Right ventricle myocardium superior (tissue), 1 donor: ENCODE measurements at places on chromosomes 11 and 22. TPM values are rescaled to one million over a fixed set of nuclear protein-coding genes. Genes with fewer than 3 reads are reported as not detected.

CARNS1 gene
- total RNA-seq = 15.0 TPM

OR51E2 gene
- total RNA-seq = 0.13 TPM

NNMT gene
- total RNA-seq = 29.8 TPM

XKR3 gene
- not detected for total RNA-seq

TSSK2 gene
- not detected for total RNA-seq

ZDHHC8 gene
- 39.2 TPM for total RNA-seq

IL18 gene
- 1.9 TPM for total RNA-seq

DNA sequence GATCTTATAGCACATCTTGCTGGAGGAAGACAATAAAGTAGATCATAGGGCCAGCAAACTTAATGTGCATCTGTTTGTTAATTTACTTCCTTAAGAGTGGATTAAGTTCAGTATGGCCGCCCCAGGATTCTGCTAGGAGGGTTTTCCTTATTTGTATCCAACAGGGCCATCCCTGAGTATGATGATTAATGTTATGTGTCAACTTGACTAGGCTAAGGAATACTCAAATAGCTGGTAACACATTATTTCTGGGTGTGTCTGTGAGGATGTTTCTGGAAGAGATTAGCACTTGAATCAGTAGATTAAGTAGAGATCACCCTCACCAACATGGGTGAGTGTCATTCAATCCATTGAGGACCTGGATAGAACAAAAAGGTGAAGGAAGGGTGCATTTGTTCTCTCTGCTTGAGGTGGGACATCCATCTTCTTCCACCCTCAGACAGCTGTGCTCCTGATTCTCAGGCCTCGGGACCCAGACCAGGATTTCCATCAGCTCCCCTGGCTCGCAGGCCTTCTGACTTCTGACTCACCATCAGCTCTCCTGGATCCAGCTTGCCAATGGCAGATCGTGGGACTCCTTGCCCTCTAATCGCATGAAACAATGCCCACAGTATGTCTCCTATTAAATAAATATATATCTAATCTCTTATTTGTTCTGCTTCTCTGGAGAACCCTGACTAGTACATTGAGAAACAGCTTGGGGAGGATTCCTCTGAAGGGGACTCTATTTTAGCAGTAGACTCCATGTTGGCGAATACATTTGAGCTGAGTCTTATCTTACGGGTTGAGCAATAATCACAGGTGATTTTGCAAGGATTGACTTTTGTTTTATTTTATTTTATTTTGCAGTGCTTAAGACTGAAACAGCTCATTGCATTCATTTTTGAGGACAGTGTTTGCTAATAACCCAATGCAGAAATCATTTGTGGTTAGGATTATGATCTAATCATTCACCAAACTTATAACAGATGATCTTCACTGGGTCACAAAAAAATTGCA lies 9.0 kb upstream of the ZBTB44 start:
- no peak for DNase-seq

GRCh38 chr11:111429066-111429506 lies 50.0 kb upstream of the POU2AF1 start:
- DNase-seq = no peak

DNA sequence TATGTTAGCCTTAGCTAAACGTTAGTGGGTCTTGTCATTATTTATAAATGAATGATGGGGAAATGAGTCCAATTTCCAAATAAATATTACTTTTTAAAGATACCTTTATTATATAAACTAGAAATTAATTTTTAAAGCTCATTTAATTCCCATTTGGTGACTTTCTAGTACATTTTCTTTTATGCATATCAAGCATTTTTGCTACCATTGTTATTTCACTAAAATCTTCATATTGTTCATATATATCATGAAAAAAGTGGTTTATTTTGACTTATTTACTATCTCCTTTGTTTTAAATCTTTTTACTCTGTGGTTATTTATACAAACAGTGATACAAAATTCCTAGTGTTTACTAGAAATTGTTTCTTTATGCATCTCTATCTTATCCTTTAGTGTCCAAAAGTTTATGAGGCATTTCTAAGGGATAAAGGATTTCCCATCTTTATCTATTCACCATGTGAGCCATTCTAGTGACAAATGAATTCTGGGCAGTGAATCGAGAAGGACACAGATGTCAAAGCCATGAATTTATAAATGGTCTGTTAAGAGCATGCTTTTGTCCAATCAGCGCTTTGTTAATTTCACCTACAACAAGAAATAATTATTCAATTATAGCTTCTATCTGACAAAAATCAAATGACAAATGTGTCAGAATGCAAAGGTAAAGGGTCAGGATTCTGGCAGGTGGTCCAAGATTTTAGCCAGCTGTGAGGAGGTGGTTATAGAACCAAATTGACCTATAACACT lies 70.6 kb downstream of the PRMT3 start:
- no peak for DNase-seq

GRCh38 chr22:39296981-39297489 lies 22.4 kb downstream of the RPL3 start:
- DNase-seq = no peak

DNA sequence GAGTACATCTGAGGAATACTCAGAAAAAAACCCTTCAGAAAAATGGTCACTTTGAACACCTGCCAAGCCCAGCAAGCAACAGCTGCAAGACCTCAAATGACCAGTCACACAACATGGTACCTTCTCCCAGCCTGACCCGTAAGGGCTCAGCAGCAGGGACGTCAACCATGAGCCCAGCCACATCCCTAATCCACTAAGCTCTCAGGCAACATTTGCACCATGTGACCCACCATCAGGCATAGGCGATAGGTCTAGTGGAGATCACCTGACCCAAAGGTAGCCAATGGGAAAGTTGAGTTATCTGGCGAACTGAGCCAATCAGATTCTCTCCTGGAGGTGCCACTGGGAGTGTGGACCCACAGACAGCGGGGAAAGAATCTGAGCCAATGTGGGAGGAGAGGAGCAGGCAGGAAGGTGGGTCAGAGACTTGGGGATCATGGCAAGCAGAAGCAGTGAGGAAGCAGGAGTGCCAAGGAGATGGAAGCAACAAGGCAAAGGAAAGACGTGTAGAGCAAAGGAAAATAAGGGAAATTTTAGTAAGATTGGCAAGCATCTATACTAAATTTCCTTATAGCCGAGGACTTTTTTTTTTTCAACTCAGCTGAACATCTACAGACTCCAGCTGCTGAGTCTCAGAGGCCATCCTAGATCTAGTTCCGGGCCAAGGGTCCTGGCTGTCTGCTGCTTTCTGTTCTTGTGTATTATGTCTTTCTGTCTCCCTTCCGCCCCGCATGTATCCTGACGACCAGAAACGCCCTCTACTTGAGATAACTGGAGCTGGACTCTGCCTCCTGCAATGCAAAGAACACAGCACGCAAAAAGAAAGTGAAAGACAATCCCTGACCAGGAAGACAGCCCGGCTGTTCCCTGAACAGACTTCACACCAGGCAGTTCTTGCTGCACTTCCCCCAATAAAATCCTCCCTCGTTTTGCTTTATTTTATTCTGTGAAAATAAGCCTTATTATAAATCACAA lies 11.0 kb upstream of the PLAAT2 start:
- DNase-seq = peak; percentile 56

DNA sequence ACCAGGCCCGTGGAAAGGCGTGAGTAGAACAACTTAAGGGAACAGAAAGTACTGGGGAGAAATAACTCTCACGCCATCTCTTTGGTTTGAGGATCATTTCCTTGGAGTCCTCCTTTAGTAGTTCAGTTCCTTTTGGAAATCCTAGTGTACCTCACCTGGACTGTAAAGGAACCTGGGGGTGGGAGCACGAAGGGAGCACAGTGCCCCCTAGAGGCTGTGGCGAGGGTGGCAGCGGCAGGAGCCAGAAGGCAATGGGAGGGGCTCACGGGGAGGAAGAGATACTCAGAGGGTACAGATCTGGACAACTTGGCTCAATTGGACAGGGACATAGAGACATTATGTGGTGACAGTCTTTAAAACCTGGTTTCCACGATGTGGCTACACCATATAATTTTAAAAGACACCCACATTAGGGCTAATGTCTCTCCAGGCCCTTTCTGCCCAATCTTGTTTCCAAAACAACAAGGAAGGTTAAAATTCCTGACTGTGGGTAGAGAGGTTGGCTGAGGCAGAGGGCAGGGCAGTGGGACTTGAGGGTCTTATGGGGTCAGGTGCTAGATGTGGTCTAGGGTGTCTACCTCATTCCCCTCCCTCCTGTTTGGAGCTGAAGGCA lies 87.0 kb downstream of the CSNK2A3 start:
- peak; percentile 59 for DNase-seq

DNA sequence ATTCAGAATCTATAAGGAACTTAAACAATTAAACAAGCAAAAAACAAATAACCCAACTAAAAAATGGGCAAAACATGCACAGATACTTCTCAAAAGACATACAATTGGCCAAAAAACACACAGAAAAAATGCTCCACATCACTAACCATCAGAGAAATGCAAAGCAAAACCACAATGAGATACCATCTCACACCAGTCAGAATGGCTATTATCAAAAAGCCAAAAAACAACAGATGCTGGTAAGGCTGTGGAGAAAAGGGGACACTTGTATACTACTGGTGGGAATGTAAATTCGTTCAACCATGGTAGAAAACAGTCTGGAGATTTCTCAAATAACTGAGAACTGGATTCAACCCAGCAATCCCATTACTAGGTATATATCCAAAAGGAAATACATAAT lies 24.8 kb downstream of the ENTHD1 start:
- DNase-seq = no peak

GRCh38 chr22:49760280-49760629 lies 67.4 kb downstream of the BRD1 start:
- no peak for DNase-seq

- DNase-seq = no peak
Measured at GRCh38 chr22:44884968-44885805, 124.6 kb downstream of the PHF21B start.

DNA sequence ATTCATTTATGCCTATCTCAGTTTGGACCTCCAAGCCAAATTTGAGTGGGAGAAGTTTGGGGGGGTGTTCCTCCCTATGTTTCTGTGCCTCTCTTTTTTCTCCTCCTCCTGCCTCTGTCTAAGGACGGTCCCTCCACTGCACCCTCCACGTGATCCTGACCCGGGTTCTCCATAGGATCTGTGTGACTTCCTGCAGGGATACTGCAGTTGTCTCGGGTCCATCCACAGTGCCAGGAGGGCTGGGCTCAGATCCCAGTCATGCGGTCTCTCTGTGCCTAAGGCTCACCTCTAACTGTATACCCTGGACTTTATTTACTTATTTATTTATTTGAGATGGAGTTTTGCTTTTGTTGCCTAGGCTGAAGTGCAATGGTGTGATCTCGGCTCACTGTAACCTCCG lies 1354.5 kb downstream of the BRD1 start:
- DNase-seq = no peak

DNA sequence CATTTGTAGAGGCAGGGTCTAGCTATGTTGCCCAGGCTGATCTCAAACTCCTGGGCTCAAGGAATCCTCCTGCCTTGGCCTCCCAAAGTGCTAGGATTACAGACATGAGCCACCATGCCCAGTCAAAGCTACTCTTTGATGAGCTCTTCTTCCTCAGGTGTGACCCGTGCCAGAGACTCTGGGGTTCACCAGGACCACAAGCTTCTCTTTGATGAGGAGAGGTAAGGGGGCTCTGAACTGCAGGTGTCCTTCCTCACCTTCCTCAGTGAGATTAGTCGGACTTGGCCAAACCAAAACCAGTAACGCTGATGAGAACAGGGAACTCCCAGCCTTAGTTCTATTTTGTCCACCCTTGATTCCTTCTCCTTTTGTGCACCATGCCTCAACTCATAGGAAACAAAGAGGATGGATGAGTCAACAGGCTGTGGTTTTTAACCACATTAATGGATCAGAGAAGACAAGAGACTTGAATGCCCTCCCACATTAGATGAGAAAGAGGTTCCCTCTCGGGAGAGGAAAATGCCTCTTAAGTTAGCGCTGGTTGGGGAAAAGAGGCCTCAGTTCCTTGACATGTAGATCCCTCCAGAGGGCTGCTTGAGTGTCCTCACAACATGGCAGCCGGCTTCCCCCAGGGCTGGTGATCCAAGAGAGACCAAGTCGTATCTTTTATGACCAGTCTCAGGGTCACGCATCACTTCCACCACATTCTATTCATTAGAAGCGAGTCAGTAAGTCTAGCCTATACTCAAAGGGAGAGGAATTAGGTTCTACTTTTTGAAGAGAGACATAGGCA lies 25.7 kb upstream of the CTR9 start:
- DNase-seq = no peak
